ENCODE measurements at places on chromosomes 13 and 19. TPM values are rescaled to one million over a fixed set of nuclear protein-coding genes. Genes with fewer than 3 reads are reported as not detected.

Gene PDX1
- not detected for total RNA-seq

Gene FGF21
- total RNA-seq: not detected

Gene ADGRE3
- not detected for total RNA-seq

Gene IL4I1
- 35.6 TPM for total RNA-seq

Gene KCNN1
- total RNA-seq: 0.15 TPM

Gene SIGLEC5
- 0.13 TPM for total RNA-seq

Gene NCLN
- total RNA-seq: 94.7 TPM

Gene SIGLEC7
- total RNA-seq: 0.46 TPM

Gene DACT3
- total RNA-seq: 2.5 TPM

Gene ZNF575
- total RNA-seq: 2.3 TPM

Gene COX7A1
- total RNA-seq: not detected

Gene NLRP11
- 0.07 TPM for total RNA-seq

Gene ZNF541
- 0.44 TPM for total RNA-seq

Gene FAM174C
- total RNA-seq: 113 TPM

Gene SGTA
- 87.8 TPM for total RNA-seq

Gene TUBA3C
- total RNA-seq: not detected

Gene ZNF181
- 4.5 TPM for total RNA-seq

Gene GDF15
- total RNA-seq: 0.29 TPM

Gene DOCK6
- total RNA-seq: 3.5 TPM

Gene ATP1A3
- 1.9 TPM for total RNA-seq

Gene SOX1
- total RNA-seq: not detected

Gene FFAR3
- not detected for total RNA-seq

Gene YIF1B
- total RNA-seq: 60.3 TPM

Gene CEACAM7
- total RNA-seq: not detected

Gene ZNF534
- total RNA-seq: not detected

Gene ATXN8OS
- not detected for total RNA-seq

Gene WASF3
- 0.24 TPM for total RNA-seq

Gene ZNF177
- total RNA-seq: 0.13 TPM
